ENCODE measurements at places on chromosomes 11 and 22. TPM values are rescaled to one million over a fixed set of nuclear protein-coding genes. Genes with fewer than 3 reads are reported as not detected.

The DEAF1 gene
- 57.1 TPM for total RNA-seq

The MMP27 gene
- total RNA-seq: not detected

The CDHR5 gene
- not detected for total RNA-seq

The SNX32 gene
- 0.41 TPM for total RNA-seq
